Tibial artery (tissue), 4 donors: ENCODE measurements at places on chromosomes 5 and 9.

GRCh38 chr5:16784843-16785791 lies 151.0 kb downstream of the MYO10 start:
- no peak for DNase-seq
- H3K4me3 ChIP-seq: no peak overlapping the region
- H3K4me1 ChIP-seq: no peaks in the 10 kb centered on the region
- no peak overlapping the region for H3K27ac ChIP-seq
- H3K27me3 ChIP-seq: no peaks in the 10 kb centered on the region

DNA sequence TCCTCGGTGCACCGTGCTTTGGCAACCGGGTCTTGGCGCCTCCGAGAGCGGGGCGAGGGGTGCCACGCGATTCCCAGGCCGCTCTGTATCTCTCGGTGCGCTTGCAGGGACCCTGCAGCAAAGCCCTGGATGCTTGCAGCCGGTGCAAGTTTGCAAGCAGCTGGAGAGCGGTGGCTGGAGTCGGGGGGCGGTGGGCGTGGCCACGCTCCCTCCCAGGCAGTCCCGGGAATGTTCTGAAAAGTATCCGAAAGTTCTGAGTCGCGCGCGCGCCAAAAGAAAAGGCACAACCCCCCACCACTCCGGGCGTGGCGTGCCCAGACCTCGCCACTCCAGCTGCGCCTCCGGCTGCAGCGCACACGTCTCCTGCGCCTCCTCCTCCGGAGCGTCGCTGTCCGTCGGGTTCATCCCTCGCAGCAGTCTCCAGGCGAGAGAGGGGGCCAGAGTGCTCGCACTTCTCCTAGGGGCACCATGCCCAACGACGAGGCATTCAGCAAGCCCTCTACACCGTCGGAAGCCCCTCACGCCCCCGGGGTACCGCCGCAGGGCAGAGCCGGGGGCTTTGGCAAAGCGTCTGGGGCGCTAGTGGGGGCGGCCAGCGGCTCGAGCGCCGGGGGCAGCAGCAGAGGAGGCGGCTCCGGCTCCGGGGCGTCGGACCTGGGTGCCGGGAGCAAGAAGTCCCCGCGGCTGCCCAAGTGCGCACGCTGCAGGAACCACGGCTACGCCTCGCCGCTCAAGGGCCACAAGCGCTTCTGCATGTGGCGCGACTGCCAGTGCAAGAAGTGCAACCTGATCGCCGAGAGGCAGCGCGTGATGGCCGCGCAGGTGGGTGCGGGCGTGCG lies at the start of gene DMRT1:
TSS of gene DMRT1 (plus strand) at position 327 of the 839 bp plus-strand sequence. CDS start at position 469, 142 bp downstream.
- H3K4me1 ChIP-seq: peaks cover 4% of the 10 kb centered on the region
- H3K27ac ChIP-seq: no peak within 1 kb of the TSS
- no peak for DNase-seq
- H3K36me3 ChIP-seq: no peaks in the 10 kb centered on the region
- H3K27me3 ChIP-seq: no peaks in the 10 kb centered on the region

GRCh38 chr9:69468380-69468779 lies 143.4 kb downstream of the ENTREP1 start:
- DNase-seq: no peak
- H3K4me3 ChIP-seq: no peak overlapping the region
- no peaks in the 10 kb centered on the region for H3K4me1 ChIP-seq

- no peak for DNase-seq
- no peak overlapping the region for H3K4me3 ChIP-seq
- H3K27me3 ChIP-seq: no peaks in the 10 kb centered on the region
- H3K27ac ChIP-seq: no peak overlapping the region
- H3K36me3 ChIP-seq: no peaks in the 10 kb centered on the region
- peaks cover 12% of the 10 kb centered on the region for H3K4me1 ChIP-seq
Observed at GRCh38 chr9:109585796-109586195, 87.7 kb upstream of the PTPN3 start.

DNA sequence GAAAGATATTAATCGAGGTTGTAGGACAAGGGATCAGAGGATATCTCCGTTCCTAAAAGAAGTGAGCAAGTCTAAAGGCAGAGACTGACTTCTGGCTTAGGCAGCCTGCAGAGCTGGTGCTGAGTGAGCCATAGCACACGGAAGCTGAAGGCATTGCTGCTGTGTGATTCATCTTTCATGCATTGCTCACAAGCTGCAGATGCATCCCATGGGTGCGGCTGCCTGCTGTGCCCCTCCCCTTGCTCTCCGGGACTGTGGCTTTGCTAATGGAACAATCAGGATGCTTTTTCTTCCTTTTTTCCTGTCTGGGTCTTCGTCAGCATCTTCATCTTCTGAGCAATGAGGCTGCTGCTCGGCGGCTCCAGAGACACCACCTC lies 341.4 kb downstream of the DIRAS2 start:
- no peak for DNase-seq
- H3K4me3 ChIP-seq: no peak overlapping the region

GRCh38 chr9:127921557-127922120 lies 4.8 kb upstream of the ST6GALNAC4 start:
- H3K27me3 ChIP-seq: no peaks in the 10 kb centered on the region
- no peak for DNase-seq
- no peak overlapping the region for H3K27ac ChIP-seq
- peaks cover 6% of the 10 kb centered on the region for H3K4me1 ChIP-seq
- H3K36me3 ChIP-seq: no peaks in the 10 kb centered on the region

DNA sequence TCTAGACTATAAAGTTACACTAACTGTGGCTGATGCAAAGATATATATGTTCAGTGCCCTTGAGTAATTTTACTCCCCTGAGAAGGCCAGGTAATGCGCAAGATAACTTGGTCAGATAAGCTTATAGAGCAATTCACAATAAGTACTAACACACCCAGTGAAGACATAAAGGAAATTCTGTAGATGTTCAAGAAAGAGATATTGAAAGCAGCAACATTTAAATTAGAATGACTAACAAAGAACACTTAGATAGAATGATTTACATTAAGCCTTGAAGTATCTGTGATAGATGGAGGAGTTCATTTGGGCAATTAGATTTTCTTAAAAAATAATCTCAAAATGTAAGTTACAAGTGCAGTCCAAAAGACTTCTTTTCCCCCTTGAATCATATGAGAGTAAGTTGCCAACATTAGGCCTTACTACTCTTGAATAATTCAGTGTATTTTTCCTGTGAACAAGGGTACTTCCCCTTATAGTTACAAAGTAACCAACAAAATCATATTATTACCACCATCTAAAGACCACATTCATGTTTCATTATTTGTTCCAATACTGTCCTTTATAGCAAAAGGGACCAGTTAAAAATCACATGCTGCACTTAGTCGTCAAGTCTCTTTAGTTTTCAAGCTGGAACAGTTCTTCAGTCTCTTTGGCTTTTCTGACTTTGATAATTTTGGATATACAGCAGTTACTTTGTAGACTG lies 44.4 kb upstream of the ELOVL7 start:
- no peak overlapping the region for H3K27ac ChIP-seq
- no peaks in the 10 kb centered on the region for H3K4me1 ChIP-seq
- H3K27me3 ChIP-seq: no peaks in the 10 kb centered on the region
- no peak for DNase-seq

DNA sequence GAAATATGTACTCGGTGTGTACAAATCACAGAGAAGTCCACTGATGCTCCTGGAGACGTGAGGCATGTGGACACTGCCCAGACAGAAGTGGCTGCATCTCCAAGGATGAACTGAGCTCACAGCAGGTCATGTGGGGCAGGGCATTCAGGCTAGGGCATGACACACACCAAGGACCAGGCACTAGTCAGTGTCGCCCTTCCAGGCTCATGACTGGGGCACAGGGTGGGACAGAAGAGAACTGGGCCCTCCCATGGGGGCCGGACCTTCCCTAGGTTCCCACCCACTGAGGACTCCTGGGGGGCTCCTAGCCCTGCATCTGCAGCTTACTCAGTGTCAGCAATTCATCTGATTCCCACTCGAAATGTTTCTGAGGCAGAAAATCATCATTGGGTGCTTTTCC lies 256.8 kb upstream of the IRX4 start:
- no peak overlapping the region for H3K4me3 ChIP-seq
- H3K27ac ChIP-seq: no peak overlapping the region
- peak; percentile 10 for DNase-seq

GRCh38 chr9:121772600-121773285 lies 121.3 kb downstream of the DAB2IP start:
- H3K36me3 ChIP-seq: peaks cover 62% of the 10 kb centered on the region
- H3K27ac ChIP-seq: peak overlapping the region; percentile 80
- DNase-seq: peak; percentile 92
- H3K4me3 ChIP-seq: no peak overlapping the region
- H3K27me3 ChIP-seq: no peaks in the 10 kb centered on the region

GRCh38 chr5:178244576-178244975 lies 12.0 kb upstream of the PHYKPL start:
- no peaks in the 10 kb centered on the region for H3K36me3 ChIP-seq
- no peak for DNase-seq
- no peaks in the 10 kb centered on the region for H3K4me1 ChIP-seq
- no peak overlapping the region for H3K4me3 ChIP-seq
- no peaks in the 10 kb centered on the region for H3K27me3 ChIP-seq

GRCh38 chr5:38591523-38591849 lies 35.0 kb upstream of the LIFR start:
- H3K36me3 ChIP-seq: no peaks in the 10 kb centered on the region
- no peak overlapping the region for H3K4me3 ChIP-seq
- H3K27me3 ChIP-seq: no peaks in the 10 kb centered on the region
- H3K27ac ChIP-seq: no peak overlapping the region
- no peak for DNase-seq
- no peaks in the 10 kb centered on the region for H3K4me1 ChIP-seq

DNA sequence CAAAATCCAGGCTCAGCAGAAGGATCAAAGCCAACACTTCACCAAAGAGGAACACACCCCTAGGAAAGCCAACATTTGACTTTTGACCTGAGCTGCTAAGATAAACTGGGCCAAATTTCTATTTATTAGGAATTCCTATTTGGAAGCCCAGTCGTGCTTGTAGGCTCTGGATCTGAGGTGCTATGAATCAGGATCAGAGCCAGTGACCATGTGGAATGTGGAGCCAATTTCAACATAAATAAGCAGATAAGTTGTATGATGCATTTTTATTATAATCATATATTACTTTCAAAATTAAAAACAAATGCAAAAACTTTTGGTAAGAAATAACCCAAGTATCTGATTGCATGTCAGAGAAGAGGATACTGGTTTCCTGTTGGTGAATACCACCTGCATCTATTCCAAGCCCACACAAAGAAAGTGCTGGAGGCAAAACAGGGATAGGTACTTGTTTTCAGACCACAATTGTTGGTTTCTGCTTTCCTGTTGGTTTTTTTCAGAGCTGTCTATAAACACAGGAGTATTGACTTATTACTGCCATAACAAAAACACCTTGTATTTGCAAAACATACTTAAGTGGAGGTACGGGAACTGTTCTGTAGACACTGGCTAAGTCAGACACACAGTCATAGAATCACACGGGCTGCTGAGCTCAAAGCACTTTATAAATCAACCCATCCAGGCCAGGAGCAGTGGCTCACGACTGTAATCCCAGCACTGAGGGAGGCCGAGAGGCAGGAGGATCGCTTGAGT lies 52.8 kb downstream of the ARL15 start:
- DNase-seq: no peak
- H3K27ac ChIP-seq: no peak overlapping the region
- no peaks in the 10 kb centered on the region for H3K27me3 ChIP-seq
- no peaks in the 10 kb centered on the region for H3K36me3 ChIP-seq
- H3K4me1 ChIP-seq: no peaks in the 10 kb centered on the region
- no peak overlapping the region for H3K4me3 ChIP-seq

DNA sequence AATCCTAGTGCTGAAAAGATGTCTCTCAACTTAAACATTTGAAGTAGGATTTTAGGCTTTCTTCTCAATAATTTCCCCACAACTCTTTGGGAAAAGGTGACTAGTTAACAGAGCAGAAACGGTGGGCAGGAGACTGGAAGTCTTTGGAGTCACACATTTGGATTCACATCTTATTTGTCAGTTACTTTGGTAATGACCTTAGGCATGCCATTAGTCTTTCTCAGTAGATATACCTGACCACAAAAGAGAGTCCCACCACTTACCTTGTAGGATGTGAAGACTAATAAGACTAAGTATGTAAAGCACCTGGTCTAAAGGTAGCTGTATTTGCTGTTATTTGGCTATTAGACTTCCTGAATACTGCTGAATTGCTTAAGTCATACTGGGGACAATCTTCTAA lies 35.4 kb downstream of the DAP start:
- H3K27ac ChIP-seq: peak overlapping the region; percentile 71
- no peaks in the 10 kb centered on the region for H3K4me1 ChIP-seq
- H3K36me3 ChIP-seq: peaks cover 9% of the 10 kb centered on the region

- no peak for DNase-seq
- H3K4me1 ChIP-seq: peaks cover 16% of the 10 kb centered on the region
- no peaks in the 10 kb centered on the region for H3K36me3 ChIP-seq
- no peak overlapping the region for H3K27ac ChIP-seq
- H3K27me3 ChIP-seq: no peaks in the 10 kb centered on the region
Observed at GRCh38 chr5:168829044-168829443, 249.9 kb upstream of the PANK3 start.
